Fibroblast of skin of back (primary cell): ENCODE measurements at places on chromosomes 6 and 20.

- DNase-seq = no peak
Measured at GRCh38 chr20:20276811-20277530, 90.9 kb upstream of the INSM1 start.

- DNase-seq = no peak
Measured at GRCh38 chr6:47000842-47001241, 41.3 kb downstream of the ADGRF1 start.

- peak; percentile 4 for DNase-seq
Measured at GRCh38 chr6:28105245-28105639, 19.2 kb upstream of the ZSCAN16 start.

GRCh38 chr6:127775371-127775770 lies 125.5 kb downstream of the THEMIS start:
- DNase-seq = peak; percentile 67

- no peak for DNase-seq
Measured at GRCh38 chr20:5090191-5090590, 29.6 kb downstream of the PCNA start.

DNA sequence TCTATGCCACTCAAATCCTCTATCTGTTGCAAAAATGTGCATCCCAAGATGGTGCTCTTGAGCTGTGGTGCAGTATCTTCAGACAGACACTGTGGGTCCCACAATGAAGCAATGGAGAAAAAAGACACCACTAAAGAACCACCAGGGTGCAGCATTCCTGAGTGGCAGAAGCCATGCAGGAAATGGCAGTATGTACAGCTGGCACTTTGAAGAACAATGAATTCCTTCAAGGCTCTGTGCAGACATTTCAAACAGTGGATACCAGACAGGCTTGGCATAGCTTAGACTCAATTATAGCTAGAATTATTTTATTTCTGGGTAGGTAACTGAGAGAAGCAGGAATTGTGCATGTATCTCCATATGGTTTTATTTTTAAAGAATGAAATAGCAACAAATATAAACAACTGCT lies 24.0 kb upstream of the HDAC2 start:
- DNase-seq = peak; percentile 93

DNA sequence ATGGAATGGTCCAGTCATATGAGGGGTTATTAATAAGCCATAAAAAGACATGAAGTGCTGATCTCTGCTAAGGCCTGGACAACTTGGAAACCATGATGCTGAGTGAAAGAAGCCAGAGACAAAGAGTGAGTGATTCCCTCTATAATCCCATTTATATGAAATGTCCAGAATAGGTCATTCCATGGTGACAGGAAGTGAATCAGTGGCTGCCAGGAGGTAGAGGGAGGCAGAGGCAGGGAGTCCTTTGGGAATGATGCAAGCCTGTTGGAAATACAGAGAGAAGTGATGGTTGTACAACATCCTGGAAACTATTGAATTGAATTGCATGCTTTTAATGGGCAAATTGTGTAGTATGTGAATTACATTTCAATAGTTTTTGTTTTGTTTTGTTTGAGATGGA lies 26.4 kb downstream of the ANKRD60 start:
- peak; percentile 69 for DNase-seq
